Activated T-helper 17 cell treated with anti-CD3 and anti-CD28 coated beads, Interleukin-2, amount 50 U/mL, for 72 hours (primary cell): ENCODE measurements at places on chromosomes 16 and 17.
A peak's percentile ranks its signal among the peaks of the same experiment; 100 is the strongest.

- no peak for ATAC-seq
Observed at GRCh38 chr17:58507123-58507634, 7.3 kb downstream of the MTMR4 start.

GRCh38 chr16:81522108-81522701 is 77.6 kb downstream of the CMIP start:
- ATAC-seq: no peak

- no peak for ATAC-seq
Observed at GRCh38 chr17:17497065-17497844, 1.1 kb upstream of the RASD1 start.

GRCh38 chr17:29358416-29358815 is 31.7 kb upstream of the TAOK1 start:
- ATAC-seq: peak; percentile 40
